Kidney (tissue), 22 donors: ENCODE measurements at places on chromosomes 7 and 10.
A peak's percentile ranks its signal among the peaks of the same experiment; 100 is the strongest.

- peaks cover 3% of the 10 kb centered on the region for H3K4me1 ChIP-seq
- H3K27ac ChIP-seq: no peak overlapping the region
- H3K36me3 ChIP-seq: no peaks in the 10 kb centered on the region
- no peaks in the 10 kb centered on the region for H3K27me3 ChIP-seq
Observed at GRCh38 chr7:143490717-143491306, 13.1 kb downstream of the TAS2R41 start.

DNA sequence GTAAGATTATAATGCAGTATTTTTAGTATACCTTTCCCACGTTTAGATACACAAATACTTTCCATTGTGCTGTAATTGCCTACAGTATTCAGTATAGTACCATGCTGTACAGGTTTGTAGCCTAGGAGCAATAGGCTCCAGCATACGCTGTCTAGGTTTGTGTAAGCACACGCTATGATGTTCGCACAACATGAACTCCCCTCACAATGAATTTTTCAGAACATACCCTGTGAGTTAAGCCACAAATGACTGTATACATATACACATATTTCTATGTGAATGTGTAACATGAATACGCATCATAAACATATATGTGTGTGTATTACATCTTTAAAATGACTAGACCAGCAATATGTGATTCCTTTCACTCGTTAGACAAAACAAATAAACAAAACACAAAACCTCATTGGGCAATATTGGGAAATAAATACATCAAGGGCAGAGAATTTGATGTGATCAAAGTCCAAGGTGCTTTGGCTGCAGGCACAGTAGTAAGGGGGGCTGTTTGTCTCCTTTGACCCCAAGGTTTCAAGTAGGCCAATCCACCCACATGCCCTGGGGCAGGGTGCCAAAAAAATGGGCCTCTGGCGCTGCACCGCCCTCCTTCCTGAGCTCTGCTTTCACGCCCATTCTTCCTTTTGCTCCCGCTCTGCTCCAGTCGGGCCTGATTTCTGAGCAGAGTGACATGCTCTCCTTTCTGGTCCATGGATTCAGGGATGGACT, 33.9 kb downstream of the CHN2 start:
- H3K4me1 ChIP-seq: no peaks in the 10 kb centered on the region
- H3K27me3 ChIP-seq: no peaks in the 10 kb centered on the region
- no peak for DNase-seq
- peak overlapping the region; percentile 19 for H3K27ac ChIP-seq
- no peaks in the 10 kb centered on the region for H3K36me3 ChIP-seq
- H3K4me3 ChIP-seq: no peak overlapping the region

GRCh38 chr7:142611566-142612236, 137.6 kb upstream of the PRSS1 start:
- H3K4me3 ChIP-seq: no peak overlapping the region
- H3K27me3 ChIP-seq: no peaks in the 10 kb centered on the region
- no peak overlapping the region for H3K27ac ChIP-seq
- DNase-seq: no peak
- no peaks in the 10 kb centered on the region for H3K36me3 ChIP-seq

DNA sequence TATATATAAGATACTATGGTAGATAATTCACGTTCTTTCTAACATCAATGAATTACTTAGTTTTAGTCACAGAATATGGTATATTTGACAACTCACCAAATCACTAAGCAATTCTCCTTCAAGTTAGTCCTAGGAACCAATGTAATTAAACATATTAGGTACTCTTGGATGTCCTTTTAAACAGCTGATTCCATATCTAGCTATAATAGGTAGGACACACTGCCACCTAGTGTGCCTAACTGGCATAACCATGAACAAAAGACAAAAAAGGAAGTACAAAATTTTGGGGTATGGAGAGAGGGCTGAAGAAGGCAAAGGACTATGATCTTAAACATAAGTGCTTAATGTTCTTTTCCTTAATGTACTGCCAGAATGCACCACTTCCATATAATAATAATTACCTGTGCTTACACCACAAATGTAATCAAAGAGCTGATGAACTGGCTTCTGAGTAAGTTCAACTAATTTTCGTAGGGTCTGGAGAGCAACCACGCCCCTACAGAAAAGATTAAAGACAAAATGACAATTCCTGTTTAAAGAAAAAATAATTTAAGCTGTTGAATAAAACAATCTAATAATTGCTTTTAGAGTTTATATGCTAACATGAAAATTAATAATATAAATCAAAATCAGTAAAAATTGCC, 28.7 kb downstream of the PNPLA8 start:
- H3K4me1 ChIP-seq: no peaks in the 10 kb centered on the region
- H3K36me3 ChIP-seq: peaks cover 17% of the 10 kb centered on the region
- H3K27ac ChIP-seq: no peak overlapping the region

DNA sequence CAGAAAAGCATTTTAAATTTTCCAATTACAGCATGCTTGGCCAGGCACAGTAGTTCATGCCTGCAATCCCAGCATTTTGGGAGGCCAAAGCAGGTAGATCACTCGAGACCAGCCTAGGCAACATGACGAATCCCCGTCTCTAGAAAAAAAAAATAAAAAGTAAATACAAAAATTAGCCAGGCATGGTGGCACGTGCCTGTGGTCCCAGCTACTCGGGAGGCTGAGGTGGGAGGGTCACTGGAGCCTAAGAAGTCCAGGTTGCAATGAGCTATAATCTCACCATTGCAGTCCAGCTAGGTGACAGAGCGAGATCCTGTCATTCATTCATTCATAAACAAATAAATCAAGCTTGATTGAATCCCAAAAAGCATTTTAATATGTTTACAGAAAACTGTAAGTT, 234.9 kb downstream of the PARD3 start:
- no peaks in the 10 kb centered on the region for H3K27me3 ChIP-seq
- H3K4me1 ChIP-seq: no peaks in the 10 kb centered on the region
- H3K27ac ChIP-seq: no peak overlapping the region
- H3K4me3 ChIP-seq: no peak overlapping the region
- no peak for DNase-seq

GRCh38 chr7:7858559-7858958, 110.0 kb upstream of the GLCCI1 start:
- H3K27me3 ChIP-seq: no peaks in the 10 kb centered on the region
- H3K4me3 ChIP-seq: no peak overlapping the region
- H3K27ac ChIP-seq: no peak overlapping the region
- no peak for DNase-seq
- H3K36me3 ChIP-seq: no peaks in the 10 kb centered on the region

- DNase-seq: no peak
- H3K4me3 ChIP-seq: no peak overlapping the region
- H3K27ac ChIP-seq: no peak overlapping the region
Observed at GRCh38 chr10:49830016-49830415, 67.9 kb upstream of the OGDHL start.

- peaks cover 2% of the 10 kb centered on the region for H3K27me3 ChIP-seq
- no peaks in the 10 kb centered on the region for H3K36me3 ChIP-seq
- H3K27ac ChIP-seq: no peak overlapping the region
- no peak overlapping the region for H3K4me3 ChIP-seq
Observed at GRCh38 chr7:37262181-37262580, 186.5 kb downstream of the ELMO1 start.

- H3K27ac ChIP-seq: no peak overlapping the region
- no peak overlapping the region for H3K4me3 ChIP-seq
- DNase-seq: no peak
Observed at GRCh38 chr7:21336743-21337142, 91.1 kb upstream of the SP4 start.

- H3K27me3 ChIP-seq: no peaks in the 10 kb centered on the region
- DNase-seq: no peak
- H3K36me3 ChIP-seq: no peaks in the 10 kb centered on the region
- H3K4me1 ChIP-seq: peaks cover 11% of the 10 kb centered on the region
- no peak overlapping the region for H3K4me3 ChIP-seq
- no peak overlapping the region for H3K27ac ChIP-seq
Observed at GRCh38 chr10:76191336-76191735, 759.9 kb downstream of the LRMDA start.

DNA sequence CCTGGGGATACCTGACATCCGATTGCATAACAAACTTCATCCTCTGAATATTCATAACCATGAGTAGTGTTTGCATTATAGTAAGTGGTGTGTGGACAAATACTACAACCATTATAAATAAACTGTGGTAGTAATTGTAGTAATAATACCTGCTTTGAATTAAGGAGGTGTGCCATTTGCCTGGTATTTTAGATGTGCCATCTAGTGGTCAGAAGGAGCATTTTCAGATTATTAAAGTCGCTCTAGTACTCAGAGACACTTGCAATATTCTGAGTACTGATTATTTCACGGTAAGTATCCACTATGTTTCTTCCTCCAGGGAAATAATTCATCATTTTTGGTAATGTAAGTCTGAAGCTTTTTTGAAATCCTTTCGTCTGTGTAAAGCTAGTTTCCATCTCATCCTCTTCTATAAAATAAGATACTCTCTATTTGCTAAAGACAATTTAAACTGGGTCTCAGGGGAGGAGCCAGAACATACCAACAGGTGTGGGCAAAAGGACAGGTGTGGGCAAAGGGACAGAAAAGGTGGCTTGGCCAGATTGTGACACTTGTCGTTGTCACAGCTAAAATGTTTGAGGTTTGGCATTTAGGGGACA, 115.3 kb upstream of the WDR11 start:
- no peak overlapping the region for H3K4me3 ChIP-seq
- no peak for DNase-seq
- no peaks in the 10 kb centered on the region for H3K4me1 ChIP-seq
- no peak overlapping the region for H3K27ac ChIP-seq
- H3K27me3 ChIP-seq: no peaks in the 10 kb centered on the region

DNA sequence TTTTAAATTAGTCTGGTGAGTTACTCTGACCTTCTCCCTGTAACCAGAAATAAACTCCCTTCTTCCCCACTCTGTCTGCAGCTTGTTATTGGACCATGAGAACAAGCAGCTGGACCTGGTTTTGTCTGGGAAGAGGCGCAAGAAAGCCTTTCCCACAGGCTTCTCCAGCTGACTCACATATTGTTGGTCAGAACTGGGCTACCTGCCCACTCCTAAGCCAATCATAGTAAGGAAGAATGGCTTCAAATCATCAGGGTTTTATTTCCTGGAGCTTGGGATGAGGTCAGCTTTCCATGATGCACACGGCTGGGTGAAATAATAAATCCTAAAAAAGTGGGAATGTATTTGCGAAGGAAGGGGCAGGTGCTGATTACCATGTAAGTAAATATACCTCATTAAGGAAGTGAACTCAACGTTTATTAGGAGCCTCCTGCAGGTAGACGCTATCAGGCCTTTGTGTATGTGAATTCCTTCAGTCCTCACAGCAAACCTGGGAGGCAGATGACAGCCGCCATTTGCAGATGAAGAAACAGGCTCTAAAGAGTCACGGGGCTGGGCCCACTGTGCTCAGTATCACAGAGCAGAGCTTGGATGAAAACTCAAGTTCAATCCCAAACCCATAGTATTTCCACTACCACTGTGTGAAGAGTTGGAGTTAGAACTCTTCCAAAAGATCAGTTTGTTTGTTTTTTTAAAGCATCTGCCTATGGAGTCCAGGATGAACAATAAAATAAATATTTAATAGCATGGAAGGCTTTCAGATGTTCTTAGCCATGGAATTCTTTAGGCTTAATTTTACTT, 32.8 kb downstream of the IL15RA start:
- H3K27me3 ChIP-seq: no peaks in the 10 kb centered on the region
- peak overlapping the region; percentile 93 for H3K27ac ChIP-seq
- H3K4me1 ChIP-seq: peaks cover 19% of the 10 kb centered on the region
- no peaks in the 10 kb centered on the region for H3K36me3 ChIP-seq
- H3K4me3 ChIP-seq: no peak overlapping the region

DNA sequence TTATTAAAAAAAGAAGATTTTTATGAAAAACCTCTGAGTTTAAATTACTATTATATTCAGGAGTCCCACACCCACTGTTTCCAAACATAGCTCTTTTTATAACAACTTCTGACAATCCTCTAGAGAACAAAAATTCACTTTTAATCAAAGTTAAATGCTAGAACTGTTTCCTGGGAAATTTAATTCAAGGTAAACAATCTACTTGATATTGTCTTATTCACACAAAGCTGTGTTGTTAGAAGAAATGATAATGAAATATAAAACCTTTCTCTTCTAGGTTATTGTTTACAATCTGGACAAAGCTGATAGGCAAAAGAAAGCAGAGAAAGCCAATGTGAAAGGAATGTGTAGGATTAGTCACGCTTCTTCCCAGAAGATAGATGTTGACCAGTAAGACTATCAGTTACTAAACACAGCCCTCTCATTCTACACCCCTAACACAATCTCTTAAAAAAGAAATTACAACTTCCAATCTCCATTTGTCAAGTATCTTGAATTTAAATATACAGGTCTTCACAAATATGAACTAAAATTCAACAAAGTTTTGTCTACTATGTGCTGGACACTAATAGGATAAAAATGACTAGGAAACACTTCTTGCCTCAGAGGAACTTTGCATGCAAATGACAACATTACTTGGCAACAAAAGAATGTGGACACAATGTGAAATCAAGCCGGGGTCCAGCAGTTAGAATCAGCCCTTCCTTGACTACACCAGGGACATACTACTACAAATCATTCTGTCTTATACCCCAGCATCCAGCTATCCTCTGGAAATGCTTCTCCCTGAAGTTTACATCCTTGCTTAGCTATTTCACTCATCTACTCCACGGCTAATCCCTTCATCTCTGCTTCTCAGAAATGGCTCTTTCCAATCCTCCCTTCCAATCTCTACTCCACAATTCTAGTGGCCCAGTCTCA, 123.7 kb downstream of the IMMP2L start:
- no peaks in the 10 kb centered on the region for H3K27me3 ChIP-seq
- DNase-seq: peak; percentile 25
- H3K36me3 ChIP-seq: no peaks in the 10 kb centered on the region
- no peak overlapping the region for H3K27ac ChIP-seq
- no peak overlapping the region for H3K4me3 ChIP-seq
- no peaks in the 10 kb centered on the region for H3K4me1 ChIP-seq

DNA sequence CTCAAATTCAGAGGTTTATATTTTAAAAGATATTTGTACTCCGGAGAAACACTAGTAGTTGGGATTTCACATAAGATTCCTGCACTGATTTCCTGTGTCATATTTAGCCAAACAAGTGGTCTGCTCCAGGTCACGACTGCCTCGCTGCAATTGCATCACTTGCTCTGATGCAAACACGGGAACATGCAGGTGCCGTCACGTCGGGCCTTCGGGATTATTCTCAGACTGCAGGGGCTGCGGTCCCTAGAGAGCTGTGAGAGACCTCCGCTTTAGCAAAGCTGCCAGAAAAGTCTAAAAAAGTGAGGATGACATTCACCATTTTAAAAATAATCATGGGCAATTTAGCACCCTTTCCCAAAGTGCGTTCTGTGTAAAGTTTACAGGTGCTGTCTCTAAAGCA, 93.5 kb upstream of the DDC start:
- H3K27me3 ChIP-seq: no peaks in the 10 kb centered on the region
- H3K4me3 ChIP-seq: no peak overlapping the region
- no peak overlapping the region for H3K27ac ChIP-seq
- peaks cover 47% of the 10 kb centered on the region for H3K4me1 ChIP-seq
- peaks cover 7% of the 10 kb centered on the region for H3K36me3 ChIP-seq
- DNase-seq: no peak

DNA sequence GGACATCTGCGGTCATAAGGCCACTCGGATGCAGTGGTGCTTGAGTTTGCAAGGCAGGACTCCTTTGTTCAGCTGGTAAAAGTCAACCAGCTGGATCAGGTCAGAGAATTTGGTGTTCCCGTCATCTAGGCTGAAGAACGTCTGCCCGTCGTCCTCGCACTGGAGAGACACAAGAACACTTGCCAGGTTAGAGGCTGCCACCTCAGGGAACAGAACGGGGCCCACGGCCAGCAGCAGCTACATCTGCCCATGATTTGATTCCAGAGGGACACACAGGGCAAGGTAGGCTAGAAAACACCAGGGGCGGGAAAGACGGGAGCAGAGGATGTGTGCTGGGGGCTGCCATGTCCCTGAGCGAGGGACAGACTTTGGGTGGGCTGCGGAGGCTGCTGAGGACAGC, 27.7 kb upstream of the DDC start:
- no peak for DNase-seq
- H3K36me3 ChIP-seq: no peaks in the 10 kb centered on the region
- no peaks in the 10 kb centered on the region for H3K4me1 ChIP-seq

GRCh38 chr7:128106821-128107220, 75.6 kb upstream of the LRRC4 start:
- H3K27me3 ChIP-seq: peaks cover 8% of the 10 kb centered on the region
- no peaks in the 10 kb centered on the region for H3K4me1 ChIP-seq
- H3K36me3 ChIP-seq: no peaks in the 10 kb centered on the region
